ENCODE measurements at places on chromosomes 2 and 18. TPM values are rescaled to one million over a fixed set of nuclear protein-coding genes. Genes with fewer than 3 reads are reported as not detected.

GRCh38 chr2:28661589-28662001 lies 90.0 kb upstream of the PPP1CB start:
- no peak for DNase-seq

DNA sequence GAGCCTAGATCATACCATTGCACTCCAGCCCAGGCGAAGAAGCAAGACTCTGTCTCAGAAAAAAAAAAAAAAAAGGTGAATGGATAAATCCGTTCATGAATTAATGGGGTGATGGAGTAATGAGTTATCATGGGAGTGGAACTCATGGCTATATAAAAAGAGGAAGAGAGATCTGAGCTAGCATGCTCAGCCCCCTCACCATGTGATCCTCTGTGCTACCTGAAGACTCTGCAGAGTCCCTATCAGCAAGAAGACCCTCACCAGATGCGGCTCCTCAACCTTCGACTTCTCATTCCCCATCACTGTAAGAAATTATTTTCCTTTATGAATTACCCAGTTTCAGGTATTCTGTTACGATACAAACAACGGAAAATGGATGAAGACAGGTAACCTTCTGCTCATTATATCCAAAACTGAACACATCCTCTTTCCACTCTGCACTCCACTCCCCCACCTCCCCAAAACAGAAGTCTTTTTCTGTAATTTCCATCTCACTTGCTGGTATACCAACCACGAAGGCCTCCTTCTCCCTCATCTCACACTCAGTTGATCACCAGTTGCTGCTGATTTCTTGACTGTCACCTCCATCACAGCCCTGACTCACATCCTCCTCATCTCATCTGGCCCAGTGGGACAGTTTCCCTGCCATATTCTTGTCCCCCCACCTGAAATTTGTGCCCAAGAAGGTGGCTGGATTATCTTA lies 8.8 kb downstream of the RETREG2 start:
- DNase-seq = peak; percentile 55

The SH3RF3 gene
- total RNA-seq = 0.47 TPM

GRCh38 chr18:9091066-9091476 lies 11.4 kb upstream of the NDUFV2 start:
- DNase-seq = peak; percentile 88

GRCh38 chr2:74504591-74504990 lies 2.9 kb downstream of the PCGF1 start:
- no peak for DNase-seq

GRCh38 chr2:132668189-132668823 lies 1.7 kb downstream of the LYPD1 start:
- no peak for DNase-seq

DNA sequence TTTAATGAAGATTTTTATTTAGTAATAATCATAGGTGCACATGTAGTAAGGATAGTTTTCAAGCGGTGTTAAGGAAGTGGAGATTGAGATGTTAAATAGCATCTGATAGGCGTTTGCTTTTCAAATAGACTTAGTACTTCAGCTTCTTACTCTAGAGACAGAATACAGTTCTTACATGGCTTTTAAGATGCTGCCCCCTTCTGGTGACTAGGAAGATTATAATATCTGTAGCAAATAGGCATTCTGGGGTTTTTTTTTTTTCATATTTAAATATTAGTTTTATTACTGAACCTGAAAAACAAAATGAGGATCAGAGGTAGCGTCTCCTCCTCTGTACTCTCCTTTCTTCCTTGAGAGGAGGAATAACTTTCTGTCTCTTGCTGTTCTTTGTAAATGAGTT lies 100.2 kb downstream of the AGAP1 start:
- DNase-seq = no peak

The RNU2-63P gene
- total RNA-seq = 34.9 TPM

GRCh38 chr18:12645751-12646203 lies 12.1 kb downstream of the SPIRE1 start:
- DNase-seq = no peak

GRCh38 chr18:37783771-37784170 lies 218.2 kb upstream of the CELF4 start:
- DNase-seq = no peak

The LINC00305 gene
- total RNA-seq = not detected

- no peak for DNase-seq
Measured at GRCh38 chr18:57930476-57930875, 113.5 kb upstream of the NEDD4L start.

The GALNT5 gene
- not detected for total RNA-seq

- no peak for DNase-seq
Measured at GRCh38 chr2:18297534-18298058, 262.9 kb downstream of the RDH14 start.

The PLGLB1 gene
- total RNA-seq = 0.85 TPM

The NT5C1B gene
- not detected for total RNA-seq

DNA sequence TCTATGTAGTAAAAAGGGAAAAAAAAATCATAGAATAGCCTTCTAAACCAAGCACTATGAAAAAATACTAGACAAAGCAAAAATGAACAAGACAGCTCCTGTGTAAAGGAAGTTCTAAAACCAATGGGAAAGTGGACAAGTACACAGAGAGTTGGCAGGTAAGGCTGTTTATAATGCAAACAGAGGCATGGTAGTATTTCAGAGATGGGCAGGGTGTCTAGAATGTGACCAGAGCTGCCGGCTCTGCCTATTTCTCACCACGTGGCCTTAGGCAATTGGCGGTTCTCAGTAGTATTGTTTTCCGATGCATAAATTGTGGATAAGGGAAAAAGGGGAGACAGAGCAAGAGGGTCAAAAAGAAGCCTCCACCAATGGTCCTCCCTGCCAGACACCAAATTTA lies 173.6 kb downstream of the ANKRD30B start:
- no peak for DNase-seq

GRCh38 chr2:165499131-165499530 lies 29.6 kb downstream of the CSRNP3 start:
- DNase-seq = no peak

DNA sequence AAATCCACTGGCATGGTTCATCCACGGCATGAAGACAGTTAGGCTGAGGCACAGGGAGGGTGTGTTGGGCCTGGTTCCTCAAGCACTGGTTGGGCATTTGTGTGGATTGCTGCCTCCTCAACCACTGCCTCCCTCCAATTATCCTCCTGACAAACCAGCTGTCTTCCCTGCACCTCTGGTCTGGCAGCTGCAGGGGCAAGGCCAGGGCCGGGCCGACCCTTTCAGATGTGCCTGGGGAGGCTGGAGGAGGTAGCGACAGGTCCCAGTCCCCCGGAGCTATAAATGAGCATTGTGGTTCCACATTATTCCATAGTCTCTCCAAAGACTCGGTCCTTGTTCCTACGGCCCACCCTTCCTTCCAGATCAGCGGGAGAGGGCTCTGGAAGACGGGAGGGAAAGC lies 86.2 kb downstream of the MBP start:
- no peak for DNase-seq

DNA sequence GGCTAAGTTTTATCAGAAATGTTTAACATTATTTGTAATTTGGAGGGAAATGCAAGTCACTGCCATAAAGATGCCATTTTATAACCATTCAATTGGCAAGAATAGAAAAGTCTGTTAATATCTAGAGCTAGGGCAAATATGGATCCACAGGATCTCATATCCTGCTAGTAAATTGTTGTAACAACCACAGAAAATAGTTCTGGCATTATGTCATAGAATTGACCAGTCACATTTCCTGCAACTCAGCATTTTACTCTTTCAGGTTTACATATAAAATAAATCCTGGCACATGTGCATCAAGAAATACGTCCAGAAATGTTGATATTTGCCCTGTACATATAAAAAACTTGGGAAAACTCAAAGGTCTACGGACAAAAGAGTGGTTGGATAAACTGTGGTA lies 32.9 kb downstream of the OSBPL6 start:
- DNase-seq = no peak
